Fibroblast of skin of right biceps (primary cell): ENCODE measurements at places on chromosomes 1 and 21.
A peak's percentile ranks its signal among the peaks of the same experiment; 100 is the strongest.

DNA sequence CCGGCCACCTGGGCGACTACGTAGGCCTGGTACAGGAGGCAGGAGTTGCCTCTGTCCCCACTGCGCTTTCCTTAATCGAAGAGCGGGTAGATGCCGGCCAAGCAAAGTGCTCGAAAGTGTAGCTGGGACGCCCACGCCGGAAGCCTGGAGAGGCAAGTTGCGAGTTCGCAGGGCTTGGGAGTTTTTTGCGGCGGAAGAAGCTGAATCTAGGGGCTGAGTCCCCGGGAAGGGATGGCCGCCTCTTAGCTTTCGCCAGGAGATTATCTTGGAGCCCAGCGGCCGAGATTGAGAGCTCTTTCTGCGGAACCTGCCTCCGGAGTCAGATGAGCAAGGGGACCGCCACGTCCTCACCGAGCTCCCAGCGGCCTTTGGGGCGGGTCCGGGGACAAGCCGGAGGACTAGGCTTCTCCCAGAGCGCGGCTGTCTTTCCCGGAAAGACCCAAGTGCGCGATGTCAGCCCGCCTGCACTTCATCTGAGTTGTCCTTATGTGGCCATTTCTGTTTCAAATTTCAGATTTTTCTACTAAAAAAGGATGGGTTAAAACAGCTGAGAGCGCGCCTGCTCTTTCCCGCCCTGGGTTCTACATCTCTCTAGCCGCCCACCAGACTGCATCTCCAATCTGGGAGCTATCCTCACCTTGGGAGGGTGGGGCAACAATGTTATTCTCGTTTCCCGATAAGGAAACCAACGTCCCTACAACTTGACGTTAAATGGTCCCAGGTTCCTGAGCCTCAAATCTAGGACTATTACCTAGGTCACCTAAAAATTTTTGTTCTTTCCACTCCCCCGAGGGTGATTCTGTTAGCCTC is 12.4 kb upstream of the TBX15 start:
- DNase-seq = peak; percentile 59

- DNase-seq = peak; percentile 33
These were observed 93.4 kb downstream of the BCAR3 start for GRCh38 chr1:93588206-93588605.

- no peak for DNase-seq
These were observed 63.8 kb downstream of the CLSTN1 start for GRCh38 chr1:9759939-9760338.

DNA sequence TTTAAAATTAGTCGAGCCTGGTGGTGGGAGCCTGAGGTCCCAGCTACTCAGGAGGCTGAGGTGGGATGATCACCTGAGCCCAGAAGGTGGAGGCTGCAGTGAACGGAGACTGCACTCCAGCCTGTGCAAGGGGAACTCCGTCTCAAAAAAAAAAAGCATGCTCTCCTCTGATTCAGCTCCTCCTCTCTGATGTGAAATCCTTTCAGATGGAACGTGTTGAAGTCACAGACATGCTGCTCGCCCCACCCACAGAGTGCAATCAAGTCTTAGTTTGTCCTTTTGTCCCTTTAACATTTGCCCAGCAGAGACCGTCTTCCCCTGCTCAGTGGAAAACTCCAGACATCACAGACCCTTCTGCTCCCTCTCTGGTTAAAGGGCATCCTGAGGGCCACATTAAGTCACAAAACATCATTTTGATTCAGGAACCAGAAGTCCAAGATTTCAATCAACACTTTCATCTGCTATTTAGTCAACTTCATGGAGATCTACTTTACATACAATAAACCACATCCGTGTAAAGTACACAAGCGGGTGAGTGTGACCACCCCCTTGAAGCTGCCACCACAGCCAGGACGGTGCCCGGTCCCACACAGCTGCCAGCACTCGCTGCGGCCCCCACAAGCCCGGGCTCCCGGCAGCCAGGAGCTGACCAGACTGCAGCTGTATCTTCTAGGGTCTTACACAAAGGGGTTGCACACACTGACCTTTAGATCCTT is 18.9 kb upstream of the RNF223 start:
- DNase-seq = no peak

DNA sequence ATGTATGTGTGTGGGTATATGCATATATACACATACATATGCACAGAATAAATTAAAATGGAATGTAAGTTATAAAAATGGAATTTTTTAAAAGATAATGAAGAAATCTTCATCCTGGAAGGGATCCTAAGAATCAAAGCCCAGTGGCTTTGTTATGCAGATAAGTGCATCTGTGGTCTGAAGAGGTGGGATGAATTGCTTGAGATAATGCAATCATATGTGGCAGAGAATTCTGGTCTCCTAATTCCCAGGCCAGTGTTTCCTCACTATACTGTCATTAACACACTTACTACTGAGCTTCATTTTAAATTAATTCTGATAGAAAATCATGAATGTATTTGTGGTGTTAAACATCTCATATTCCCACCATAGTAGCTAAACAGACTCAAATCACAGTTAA is 86.7 kb upstream of the PRMT6 start:
- no peak for DNase-seq

- peak; percentile 31 for DNase-seq
These were observed 47.8 kb upstream of the ECE1 start for GRCh38 chr1:21337928-21338572.

- peak; percentile 3 for DNase-seq
These were observed 27.7 kb upstream of the VN1R5 start for GRCh38 chr1:247228133-247228532.
